NCI-H2081 (cell line): ENCODE measurements at places on chromosomes 1 and 21.
A peak's percentile ranks its signal among the peaks of the same experiment; 100 is the strongest.

GRCh38 chr1:37477198-37477931 lies 3.0 kb downstream of the ZC3H12A start:
- peak; percentile 16 for DNase-seq

GRCh38 chr1:41653574-41653973 lies 169.1 kb upstream of the EDN2 start:
- no peak for DNase-seq

- DNase-seq = no peak
These were observed 398.9 kb downstream of the MATN1 start for GRCh38 chr1:30324251-30325084.

DNA sequence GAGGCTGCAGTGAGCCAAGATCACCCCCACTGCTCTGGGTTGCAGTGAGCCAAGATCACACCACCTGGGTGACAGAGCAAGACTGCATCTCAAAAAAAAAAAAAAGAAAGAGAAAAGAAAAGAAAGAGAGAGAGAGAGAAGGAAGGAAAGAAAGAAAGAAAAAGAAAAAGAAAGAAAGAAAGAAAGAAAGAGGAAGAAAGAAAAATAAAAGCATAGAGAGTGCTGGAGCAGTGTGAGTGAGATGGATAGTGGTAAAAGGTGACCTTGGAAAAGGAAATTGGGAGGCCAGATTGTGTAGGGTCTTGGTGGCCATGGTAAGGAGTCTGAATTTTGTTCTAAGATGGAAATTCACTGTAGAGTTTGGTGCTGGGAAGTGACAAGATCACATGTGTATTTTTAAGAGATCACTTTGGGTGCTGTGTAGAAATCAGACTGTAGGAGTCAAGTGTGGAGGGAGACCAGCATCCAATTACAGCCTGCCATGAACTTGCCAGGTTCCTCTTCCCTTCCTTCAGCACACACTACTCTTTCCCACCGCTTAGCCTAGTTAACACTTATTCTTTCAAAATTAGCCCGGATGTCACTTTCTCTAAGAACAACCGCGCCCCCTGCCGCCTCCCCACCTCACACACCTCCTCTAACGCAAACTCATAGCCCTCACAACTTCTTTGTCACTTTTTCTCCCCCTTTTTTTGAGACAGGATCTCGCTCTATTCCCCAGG lies 17.9 kb downstream of the MTX1 start:
- peak; percentile 79 for DNase-seq

DNA sequence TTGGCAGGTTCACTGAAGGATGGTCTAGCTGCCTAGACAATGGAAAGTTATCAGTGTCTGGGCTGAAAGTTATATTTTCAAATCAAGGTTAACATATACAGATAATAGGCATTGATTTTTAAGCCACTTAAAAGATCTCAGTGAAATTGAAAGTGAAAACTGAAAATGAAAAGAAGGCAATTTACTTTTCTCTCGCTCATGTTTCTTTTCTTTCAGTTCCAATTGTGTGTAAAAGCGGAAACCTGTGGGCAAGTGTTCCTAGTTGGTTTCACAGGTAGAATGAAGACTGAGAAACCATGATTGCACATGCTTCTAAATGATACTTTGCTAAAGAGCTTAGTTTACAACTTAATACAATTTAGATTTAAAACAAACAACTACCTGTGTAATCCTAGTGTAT lies 383.7 kb downstream of the ZP4 start:
- DNase-seq = no peak

DNA sequence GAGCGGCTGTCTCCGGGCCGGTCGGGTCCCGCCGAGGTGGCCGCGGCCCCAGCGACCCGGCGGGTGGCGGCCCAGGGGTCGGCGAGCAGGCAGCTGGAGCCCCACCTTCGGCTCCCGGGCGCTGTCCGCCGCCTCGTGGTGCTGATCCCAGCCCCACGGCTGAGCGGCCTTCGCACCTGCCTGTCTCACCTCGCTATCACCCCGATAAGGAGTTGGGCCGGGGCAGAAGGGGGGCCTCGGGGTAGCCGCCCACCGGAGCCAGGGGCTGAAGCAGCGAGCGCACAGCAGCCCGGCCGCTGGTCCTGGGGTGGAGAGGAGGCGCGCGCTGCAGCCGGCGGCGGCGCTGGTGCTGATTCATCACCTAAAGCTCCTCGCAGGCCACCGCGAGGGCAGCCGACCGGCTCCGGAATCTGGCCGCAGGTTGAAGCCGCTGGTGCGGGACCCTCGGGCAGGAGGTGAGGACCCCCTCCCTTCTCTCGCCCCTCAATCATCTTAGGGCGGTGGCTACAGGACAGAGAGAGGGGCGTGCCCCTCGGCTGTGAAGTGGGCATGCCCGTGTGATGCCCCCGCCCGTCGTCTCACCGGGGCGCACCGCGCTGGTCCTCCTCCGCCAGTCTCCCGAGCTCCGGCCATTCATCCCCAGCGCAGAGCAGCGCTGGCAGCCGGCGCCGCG lies 575 bp downstream of the TRIM67 start:
- peak; percentile 54 for DNase-seq

- no peak for DNase-seq
These were observed 13.2 kb upstream of the PRKAB2 start for GRCh38 chr1:147185432-147185831.

GRCh38 chr1:20578062-20578461 lies 10.8 kb upstream of the CDA start:
- DNase-seq = no peak

- peak; percentile 91 for DNase-seq
These were observed at the start of gene SNAPIN for GRCh38 chr1:153658400-153659174. TSS of gene SNAPIN (plus strand) at chr1:153658703. CDS start at chr1:153658744, 41 bp downstream.

DNA sequence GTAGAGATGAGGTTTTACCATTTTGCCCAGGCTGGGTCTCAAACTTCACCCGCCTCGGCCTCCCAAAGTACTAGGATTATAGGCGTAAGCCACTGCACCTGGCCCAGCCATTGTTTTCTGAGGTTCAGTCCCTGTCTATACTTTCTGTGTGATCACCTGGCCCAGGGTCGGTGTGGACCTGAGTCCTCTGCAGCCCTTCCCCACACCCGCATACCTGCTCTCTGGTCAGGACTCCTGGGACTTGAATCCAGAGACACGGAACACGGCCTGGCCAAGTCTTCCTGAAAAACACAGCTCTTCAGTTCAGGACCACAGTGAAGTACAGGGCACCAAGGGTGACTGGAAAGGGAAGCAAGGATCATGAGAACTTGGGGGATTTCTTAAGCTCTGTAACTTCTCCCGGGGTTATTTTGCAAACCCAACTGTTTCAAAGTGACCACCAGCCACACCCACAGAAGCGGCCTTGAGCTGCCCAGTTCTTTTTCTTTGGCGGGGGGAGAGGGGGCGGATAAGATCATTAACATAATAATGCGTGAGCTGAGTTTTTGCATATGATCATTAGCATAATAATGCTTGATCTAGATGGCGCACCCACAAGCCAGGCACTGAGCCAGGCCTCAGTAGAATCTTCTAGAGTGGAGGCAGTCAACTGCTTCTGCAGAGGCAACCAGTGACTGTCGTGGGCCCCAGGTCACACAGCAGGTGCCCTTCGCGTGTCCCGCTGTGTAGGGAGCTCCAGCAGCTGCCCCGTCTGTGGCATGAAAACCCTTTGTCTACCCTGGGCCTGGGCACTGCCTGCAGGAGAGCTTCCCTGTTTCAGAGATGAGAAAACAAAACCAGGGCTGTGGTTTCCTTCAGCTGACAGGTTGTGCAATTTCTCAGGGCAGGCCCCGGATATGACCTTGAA lies 1.7 kb upstream of the NADK start:
- no peak for DNase-seq

- no peak for DNase-seq
These were observed 112.9 kb downstream of the TLR5 start for GRCh38 chr1:223029985-223030769.

DNA sequence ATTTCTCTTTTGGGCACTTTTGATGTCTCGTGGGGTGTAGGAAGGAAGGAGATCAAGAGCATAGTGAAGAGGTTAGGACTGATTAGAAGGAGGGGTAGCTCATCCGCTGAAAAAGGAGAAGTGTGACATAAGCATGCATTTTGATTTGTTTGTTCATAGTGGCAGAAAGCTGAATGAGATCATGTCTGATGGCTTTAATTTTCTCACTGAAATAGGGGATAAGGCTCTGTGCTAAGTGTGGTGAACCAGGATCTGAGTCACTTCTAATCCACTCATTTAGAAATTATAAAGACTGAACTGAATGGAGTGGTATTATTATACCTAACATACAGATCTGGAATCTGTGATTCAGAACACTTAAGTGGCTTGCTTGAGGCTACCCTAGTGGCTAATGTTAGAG lies 344.5 kb downstream of the PDE4B start:
- DNase-seq = no peak
